Foreskin fibroblast (primary cell): ENCODE measurements at places on chromosomes 4 and X.

DNA sequence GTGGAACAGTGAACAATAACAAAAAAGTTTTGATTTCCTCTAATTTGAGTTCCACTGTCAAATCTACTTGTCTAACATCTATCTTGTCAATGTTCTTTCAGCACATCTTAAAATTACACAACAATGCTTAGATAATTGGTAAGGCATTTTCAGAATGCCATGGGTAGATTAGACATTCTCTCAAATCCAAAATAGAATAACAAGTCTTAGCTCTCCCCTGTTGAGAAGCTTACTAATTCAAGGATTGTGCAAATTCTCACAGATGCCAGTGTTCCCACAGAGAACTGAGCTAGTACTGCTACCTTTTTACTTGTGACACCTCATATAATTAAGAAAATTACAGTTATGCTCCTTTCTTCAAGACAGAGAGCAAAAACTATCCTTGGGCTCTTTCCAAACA lies 2442.0 kb downstream of the PCDH7 start:
- DNase-seq: no peak

- DNase-seq: no peak
These were observed 575 bp downstream of the MAP7D2 start for GRCh38 chrX:20116087-20116576.

DNA sequence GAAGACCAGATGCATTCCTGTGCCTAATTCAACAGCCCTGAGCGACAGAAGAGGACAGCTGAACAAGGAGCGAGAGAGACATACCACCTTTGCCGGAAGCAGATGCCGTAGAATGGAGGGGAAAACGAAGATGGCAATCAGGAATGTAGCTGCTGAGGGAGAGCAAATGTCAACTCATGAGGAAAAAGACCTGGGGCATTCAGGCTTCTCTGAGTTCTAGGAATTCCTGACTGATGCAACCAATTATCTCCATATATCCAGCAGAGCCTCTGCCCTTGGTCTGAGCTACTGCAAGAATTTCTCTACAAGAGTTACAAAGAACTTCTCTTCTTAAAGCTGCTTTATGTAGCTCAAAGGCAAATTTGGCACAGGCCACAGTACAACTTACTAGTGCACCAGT lies 40.5 kb upstream of the INPP4B start:
- no peak for DNase-seq

GRCh38 chr4:139295942-139296299 lies 5.4 kb upstream of the NAA15 start:
- DNase-seq: no peak

DNA sequence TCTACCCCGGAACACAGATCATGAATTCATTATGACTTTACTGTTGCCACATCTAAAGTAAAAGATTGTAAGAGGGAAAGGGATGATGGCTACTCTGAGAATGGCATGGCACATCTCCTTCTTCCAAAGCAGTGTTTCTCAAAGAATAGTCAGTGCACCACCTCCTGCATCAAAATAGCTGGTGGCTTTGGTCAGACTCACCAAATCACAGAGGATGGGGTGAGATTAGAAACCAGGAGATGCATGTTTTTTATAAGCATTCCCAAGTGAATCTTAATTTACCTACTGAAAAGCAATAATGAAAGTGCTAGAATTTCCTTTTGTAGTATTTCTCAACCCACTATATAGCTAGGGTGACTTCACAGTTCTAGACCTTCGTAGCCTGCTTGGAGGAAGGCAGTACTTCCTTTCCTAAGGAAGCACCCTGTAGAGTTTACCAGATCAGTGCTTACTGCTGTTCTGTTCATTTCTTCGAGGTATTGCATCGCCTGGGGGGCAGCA lies 340.8 kb upstream of the KLF3 start:
- DNase-seq: no peak

- no peak for DNase-seq
These were observed 3.2 kb downstream of the UNC5C start for GRCh38 chr4:95545546-95545945.

GRCh38 chrX:39839371-39839770 lies 258.4 kb downstream of the BCOR start:
- no peak for DNase-seq

GRCh38 chr4:138099385-138099784 lies 142.8 kb downstream of the SLC7A11 start:
- no peak for DNase-seq

DNA sequence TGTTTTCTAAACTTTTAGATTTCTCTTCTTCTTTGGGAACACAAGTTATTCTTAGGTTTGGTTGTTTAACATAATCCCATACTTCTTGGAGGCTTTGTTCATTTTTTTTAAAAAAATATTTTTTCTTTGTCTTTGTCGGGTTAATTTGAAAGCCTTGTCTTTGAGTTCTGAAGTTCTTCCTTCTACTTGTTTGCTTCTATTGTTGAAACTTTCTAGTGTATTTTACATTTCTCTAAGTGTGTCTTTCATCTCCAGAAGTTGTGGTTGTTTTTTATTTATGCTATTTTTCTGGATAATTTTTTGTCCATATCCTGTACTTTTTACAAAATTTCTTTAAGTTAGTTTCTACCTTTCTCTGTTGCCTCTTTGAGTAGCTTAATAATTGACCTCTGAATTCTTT lies 116.1 kb downstream of the NPNT start:
- DNase-seq: no peak

- DNase-seq: no peak
These were observed 81.2 kb downstream of the CXXC4 start for GRCh38 chr4:104413487-104413886.

GRCh38 chr4:84159762-84160161 lies 339.3 kb downstream of the NKX6-1 start:
- no peak for DNase-seq
